Foreskin keratinocyte (primary cell): ENCODE measurements at places on chromosomes 3 and 15.

GRCh38 chr15:82979726-82980125 is 6.3 kb upstream of the RAMAC start:
- no peak for DNase-seq

DNA sequence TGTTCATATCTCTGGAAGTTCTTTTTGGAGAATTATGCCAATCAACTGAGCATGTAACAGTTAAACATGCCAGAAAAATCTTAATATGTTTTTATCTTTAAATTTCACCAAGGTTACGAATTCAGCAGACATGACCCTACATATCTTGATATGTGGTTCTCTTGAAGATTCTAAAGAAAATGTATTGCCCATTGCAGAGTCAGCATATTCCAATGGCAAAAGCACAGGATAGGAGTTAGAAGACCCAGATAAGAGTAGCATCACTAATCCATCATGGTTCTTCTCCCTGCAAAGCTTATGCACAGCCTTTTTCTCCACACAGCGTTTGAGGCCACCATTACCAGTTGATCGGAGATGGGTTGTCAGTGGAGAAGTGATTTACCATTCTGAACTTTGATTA is 402.8 kb downstream of the EPHB1 start:
- DNase-seq: no peak

GRCh38 chr3:163058031-163058854 is 1561.6 kb downstream of the OTOL1 start:
- DNase-seq: no peak

GRCh38 chr3:42680271-42680670 is 5.1 kb upstream of the KLHL40 start:
- DNase-seq: no peak

GRCh38 chr15:56225520-56225919 is 18.2 kb downstream of the RFX7 start:
- no peak for DNase-seq
